ENCODE measurements at places on chromosomes 4 and X. TPM values are rescaled to one million over a fixed set of nuclear protein-coding genes. Genes with fewer than 3 reads are reported as not detected.

- no peak for DNase-seq
Measured at GRCh38 chr4:16717266-16717970, 181.0 kb downstream of the LDB2 start.

DNA sequence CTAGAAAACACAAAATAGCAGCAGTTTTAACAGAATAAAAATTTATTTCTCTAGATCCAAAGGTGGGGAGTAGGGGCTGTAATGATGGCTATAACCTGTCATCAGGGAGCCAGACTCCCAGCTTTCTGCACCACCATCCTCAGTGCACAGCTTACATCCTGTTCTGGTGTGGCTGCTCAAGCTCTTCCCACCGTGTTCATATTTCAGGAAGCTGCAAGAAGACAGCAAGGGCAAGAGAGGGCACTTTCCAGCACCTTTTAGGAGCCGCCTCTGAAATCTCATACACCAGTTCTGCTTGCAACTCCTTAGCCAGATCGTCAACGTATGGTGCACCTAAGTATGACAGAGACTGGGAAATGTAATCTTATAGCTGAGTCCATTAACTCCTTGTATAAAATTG is 253.7 kb downstream of the CENPC start:
- no peak for DNase-seq

- no peak for DNase-seq
Measured at GRCh38 chrX:32448320-32448719, 763.0 kb downstream of the DMD start.

Gene CDS1
- 5.3 TPM for total RNA-seq

Gene GPR82
- 0.26 TPM for total RNA-seq

DNA sequence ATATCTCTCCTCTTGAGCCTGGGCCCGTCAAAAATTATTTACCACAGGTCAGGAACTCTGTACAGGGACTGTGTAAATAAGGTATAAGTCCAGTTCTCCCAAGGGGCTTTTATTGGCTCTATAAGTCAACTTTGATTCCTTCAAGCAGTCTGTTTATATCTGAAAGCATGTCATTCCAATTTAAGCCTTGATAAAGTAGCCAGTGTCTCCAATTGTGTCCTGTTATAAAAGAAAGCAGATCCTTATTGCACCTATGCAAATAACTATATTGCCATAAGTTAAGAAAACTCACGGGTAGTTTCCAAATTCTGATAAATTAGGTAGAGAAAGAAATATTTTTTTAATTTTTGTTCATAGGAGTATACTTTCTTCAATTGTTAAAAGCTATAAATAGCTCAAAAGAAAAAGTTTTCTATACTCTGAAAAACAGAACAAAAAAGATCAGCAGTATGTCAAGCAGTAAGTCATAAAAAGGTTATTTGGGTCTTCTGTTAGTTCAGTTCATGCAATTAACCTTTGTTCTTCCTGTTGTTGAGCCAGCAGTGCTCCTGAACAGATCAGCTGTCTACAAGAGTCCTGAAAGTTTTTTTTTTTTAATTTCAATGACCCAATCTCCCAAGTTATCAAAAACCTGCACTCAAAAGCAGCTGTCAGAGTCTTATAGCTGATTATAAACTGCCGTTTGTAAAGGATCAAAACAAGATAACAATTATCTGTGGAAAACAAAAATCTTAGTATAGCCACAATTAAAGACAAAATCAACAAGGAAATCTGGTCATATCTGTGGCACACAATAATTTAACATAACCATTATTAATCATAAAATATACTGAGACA is 178.4 kb upstream of the GALNT7 start:
- no peak for DNase-seq

GRCh38 chr4:155491336-155492120 is 114.8 kb upstream of the MAP9 start:
- no peak for DNase-seq

GRCh38 chr4:145507636-145508035 is 26.0 kb downstream of the SMAD1 start:
- no peak for DNase-seq

DNA sequence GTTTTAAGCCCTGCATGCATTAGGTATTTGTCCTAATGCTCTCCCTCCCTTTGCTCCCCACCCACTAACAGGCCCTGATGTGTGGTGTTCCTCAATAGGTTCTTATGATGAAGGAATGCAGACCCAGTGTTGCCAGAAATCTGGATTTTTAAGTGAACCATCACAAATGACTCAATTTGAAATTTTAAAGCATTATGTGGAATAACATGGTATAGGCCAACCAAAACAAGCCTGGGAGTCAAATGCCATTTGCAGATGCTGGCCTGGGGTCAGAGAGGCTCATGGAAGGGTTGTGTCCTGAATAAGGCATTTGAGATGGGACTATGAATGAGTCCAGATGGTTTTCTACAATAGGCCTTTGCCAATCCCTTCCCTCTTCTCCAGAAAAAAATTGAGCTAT is 179.6 kb downstream of the SHROOM3 start:
- no peak for DNase-seq

DNA sequence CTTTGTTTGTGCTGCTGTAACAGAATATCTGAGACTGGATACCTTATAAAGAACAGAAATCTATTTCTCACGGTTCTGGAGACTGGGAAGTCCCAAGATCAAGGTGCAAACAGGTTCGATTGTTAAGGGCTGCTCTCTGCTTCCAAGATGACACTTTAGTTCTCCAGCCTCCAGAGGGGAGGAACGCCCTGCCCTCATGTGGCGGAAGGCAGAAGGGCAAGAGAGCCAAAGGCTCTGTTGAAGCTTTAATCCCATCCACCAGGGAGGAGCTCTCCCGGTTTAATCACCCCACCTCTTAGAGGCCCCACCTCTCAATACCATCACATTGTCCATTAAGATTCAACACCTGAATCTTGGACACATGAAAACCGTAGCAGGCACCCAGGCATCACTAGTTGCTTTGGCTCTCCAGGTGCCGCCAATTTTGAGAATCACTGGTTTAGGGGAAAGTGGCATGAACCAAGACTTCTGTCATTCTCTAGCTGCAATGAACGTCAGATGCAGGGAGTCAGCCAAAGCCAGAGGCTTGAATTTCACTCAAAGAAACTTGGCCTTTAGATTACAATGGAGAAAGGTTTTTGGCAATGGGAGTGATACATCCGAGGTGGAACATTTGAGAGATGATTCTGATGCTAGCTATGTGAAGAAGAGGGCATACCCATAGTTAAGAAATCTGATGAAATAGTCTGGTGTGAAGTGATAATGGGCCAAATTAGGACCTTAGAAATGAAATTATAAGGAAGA is 15.7 kb downstream of the FHL1 start:
- no peak for DNase-seq

Gene SOX3
- not detected for total RNA-seq

Gene GSX2
- total RNA-seq = not detected

Gene OPHN1
- total RNA-seq = 19.6 TPM

- no peak for DNase-seq
Measured at GRCh38 chrX:9153300-9153699, 119.4 kb upstream of the FAM9B start.

DNA sequence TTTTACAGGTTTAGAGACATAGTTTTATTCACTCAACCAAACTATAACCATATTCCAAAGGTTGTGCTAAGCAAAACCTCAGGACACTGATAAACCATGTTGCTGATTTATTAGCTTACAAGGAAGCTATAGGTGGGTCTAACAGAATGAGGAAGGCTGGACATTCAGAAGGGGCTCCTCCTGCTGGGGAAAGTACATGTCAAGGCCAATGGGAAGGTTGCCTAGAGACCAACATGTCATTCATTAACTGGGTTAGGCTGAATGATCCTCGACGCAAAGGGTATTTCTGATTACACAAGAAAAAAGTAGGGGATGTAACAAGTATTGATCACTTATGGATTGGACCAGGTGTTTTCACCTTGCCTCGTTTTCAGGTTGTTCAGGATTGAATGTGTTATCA is 30.3 kb downstream of the SLC10A6 start:
- no peak for DNase-seq

GRCh38 chrX:43940816-43941474 is 32.2 kb downstream of the NDP start:
- no peak for DNase-seq

DNA sequence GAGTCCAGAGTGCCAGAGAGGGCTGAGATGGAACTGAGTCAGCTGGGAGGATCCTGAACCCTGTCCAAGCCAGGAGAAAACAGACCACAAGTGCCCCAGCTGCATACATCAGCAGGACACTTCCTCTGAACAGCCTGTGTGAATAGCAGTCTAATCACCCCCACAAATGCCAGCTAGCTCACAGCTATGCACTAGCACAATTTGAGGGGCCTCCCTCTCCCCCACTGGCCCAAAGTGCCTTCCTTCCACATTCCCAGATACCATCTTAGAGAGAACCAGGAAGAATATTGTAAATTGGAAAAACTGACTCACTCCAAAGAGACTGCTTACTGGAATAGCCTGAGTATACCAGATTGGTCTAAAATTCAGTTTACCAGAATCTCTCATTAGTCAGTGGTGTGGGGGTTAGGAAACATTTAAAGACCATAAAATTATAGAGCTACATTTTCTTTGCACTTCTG is 292.6 kb upstream of the KLF3 start:
- DNase-seq = no peak

DNA sequence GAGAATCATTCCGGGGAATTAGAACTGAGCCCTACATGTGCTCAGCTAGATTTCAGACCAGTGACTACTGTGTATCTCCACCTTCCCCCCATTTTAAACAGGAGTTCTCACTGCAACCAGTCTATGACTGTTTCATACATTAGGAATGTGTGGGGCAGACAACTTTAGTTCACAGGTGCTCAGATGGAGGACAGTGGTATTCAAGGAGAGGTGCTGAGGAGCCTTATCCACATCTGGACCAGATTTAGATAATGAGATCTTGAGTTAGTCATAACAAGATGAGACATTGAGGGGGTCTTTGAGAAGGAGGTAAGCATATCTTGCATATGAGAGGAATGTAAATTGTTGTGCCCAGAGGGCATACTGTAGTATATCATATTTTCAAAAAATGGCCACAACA is 32.8 kb upstream of the RELL1 start:
- no peak for DNase-seq

DNA sequence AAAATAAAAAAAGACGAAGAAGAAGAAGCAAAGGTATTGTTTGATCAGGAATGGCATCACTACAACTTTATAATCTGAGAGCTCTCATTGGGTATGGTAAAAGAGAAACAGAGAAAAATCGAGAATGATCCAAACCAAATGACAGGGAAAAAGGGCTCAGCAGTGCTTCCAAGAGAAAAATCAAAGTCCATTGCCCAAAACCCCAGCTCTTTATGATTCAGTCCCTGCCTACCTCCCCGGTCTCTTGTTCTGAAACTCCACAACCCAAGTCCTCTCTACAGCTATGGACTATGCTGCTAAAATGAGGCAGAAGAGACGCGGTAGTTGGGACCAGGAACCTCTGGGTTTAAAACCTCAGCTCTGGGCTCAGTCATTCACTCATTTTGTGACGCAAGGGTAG is 341.1 kb upstream of the PPARGC1A start:
- DNase-seq = no peak

GRCh38 chr4:26073886-26074560 is 160.0 kb downstream of the SMIM20 start:
- no peak for DNase-seq

DNA sequence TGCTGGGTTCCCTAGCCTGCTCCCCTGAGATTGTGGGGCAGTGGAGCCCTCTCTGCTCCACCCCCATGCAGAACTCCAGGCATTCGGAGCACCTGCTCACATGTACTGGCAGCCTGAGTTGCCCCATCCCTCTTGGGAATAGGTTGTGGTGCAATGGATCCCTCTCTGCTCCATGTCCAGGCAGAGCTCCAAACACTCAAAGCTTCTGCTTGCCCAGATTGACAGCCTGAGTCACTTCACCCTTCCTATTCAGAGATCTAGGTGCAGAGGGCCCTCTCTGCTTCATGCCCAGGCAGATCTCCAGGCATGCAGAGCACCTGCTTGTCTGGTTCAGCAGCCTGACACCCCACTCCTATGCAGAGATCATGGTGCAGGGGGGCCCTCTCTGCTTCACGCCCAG is 18.6 kb upstream of the TEX13B start:
- DNase-seq = no peak

DNA sequence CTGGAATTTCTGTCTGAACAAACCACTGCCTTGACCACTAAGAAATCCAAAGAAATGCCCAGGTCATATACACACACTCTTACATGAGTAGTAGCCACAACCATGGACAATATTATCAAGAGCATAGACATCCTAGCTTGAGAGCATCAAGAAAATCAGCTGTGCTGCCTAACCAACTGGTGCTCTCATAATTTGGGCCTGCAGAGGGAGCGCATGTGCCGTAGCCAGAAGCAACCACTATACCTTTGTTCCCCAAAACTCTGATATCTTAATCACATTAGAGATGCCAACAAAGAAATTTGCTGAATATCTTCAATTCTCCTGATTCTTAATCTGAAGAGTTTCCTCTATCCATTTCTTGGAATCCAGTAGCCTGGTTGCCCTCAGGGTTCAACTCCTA is 163.6 kb downstream of the ZNF674 start:
- DNase-seq = no peak

DNA sequence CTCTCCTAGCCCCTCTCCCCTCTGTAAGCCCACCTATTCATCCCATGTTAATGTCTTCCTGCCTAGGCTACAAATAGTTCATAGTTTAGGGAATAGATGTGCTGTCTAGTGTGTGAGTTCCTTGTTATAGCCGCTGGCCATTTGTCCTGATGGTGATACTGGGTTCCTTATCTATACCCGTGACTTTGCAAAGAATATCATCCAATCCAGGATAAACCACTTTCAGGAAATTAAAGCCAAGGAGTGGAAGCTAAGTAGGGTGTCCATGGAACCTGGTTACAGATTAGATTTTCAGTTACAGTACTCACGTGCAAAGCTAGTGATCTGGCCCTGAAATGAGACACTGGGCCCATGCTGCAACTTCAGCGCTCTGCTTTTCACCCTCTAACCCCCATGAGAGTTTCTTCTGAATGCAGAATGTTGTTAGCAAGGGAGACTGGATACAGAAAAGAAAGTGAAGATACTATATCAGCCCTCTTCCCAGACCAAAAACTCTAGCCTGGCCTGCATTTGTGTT is 111.4 kb downstream of the TMEM164 start:
- DNase-seq = no peak

Gene USP51
- total RNA-seq = 6.6 TPM

- DNase-seq = no peak
Measured at GRCh38 chr4:76017056-76017686, 6.1 kb downstream of the CXCL10 start.

- no peak for DNase-seq
Measured at GRCh38 chr4:47088298-47088697, 56.9 kb downstream of the GABRB1 start.

Gene CENPVL1
- total RNA-seq = not detected
